ENCODE measurements at places on chromosomes 6 and 20. TPM values are rescaled to one million over a fixed set of nuclear protein-coding genes. Genes with fewer than 3 reads are reported as not detected.

DNA sequence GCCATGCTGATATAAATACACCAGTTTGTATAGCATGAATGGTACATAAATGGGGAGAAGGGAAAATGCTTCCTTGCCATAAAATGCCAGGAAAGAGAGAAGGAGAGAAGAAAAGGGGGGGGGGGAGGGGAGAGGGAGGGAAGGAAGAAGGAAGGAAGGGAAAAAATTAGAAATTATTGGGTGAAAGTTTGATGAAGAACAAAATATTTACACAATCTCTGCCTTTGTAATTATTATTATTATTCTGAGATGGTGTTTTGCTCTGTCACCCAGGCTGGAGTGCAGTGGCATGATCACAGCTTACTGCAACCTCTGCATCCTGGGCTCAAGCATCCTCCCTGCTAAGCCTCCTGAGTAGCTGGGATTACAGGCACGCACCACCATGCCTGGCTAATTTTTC lies 10.2 kb upstream of the ZDHHC14 start:
- DNase-seq = no peak

DNA sequence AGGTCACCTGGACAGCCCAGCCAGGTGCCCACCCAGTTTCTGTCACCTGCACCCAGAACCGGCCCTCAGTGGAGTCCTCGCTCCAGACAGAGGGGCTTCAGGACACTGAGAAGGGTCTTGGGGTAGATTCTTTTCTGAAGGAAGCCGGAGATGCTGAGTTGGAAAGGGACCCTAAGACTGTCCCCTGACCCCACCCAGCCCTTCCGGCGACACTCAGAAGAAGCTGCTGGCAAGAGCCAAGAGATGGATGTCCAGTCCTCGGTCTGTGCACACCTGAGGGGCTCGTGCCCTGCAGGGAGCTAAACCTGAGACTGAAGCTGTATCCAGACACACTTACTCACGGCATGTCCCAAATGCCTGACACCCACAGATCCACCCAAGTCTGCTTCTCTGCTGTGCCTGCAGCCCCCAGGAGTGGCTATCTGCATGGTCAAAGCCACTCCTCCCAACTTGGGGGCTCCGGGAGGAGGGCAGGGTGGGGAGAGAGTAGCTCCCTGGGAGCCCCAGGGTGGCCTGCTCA lies 20.2 kb downstream of the NTSR1 start:
- DNase-seq = no peak

DNA sequence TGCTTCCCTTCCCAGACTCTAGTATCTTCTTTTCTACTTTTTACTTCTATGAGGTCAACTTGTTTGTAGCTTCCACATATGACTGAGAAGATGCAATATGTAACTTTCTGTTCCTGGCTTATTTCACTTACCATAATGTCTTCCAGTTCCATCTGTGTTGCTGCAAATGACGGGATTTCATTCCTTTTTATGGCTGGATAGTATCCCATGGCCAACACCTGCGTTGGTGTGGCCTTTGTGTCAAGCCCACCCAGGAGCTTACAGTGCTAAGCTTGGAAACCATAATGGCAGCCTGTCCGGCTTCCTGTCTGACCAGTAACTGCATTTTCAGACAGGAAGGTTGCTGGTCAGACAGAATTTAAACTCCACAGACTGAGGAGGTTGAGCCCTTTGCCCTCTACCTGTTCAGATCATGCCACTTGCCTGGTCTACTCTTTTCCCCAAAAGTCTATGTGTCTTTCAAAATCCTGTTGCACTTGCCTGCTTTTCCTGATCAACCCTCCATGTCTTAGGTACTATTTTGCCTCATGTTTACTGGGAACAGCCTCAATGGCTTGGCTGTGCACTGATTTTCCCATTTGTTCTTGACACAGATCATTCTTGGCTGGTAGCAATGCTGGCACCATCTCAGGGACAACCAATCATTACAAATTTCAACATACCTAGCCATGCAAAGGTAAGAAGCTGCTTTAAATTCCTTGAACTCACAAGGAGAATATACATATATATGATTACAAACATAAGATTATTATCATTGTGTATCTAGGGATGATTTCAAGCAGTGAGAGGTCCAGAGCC lies 114.3 kb upstream of the PLEKHG1 start:
- no peak for DNase-seq

DNA sequence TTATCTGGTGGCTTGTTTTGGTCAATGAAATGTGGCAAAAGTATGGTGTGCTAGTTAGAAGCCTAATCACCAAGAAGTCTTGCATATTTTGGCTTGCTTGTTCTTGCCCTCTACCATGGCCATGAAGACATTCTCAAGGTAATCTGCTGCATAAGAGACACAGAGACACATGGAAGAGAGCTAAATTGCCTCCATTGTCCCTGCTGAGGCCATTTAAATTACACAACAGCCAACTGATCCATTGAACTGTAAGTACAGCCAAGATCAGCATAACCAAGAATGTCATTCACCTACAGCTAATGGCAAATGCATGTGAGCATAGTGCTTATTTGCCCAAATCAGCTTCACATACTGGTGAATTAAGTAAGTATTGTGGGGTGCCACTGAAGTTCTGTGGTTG lies 603.8 kb downstream of the FRK start:
- no peak for DNase-seq

DNA sequence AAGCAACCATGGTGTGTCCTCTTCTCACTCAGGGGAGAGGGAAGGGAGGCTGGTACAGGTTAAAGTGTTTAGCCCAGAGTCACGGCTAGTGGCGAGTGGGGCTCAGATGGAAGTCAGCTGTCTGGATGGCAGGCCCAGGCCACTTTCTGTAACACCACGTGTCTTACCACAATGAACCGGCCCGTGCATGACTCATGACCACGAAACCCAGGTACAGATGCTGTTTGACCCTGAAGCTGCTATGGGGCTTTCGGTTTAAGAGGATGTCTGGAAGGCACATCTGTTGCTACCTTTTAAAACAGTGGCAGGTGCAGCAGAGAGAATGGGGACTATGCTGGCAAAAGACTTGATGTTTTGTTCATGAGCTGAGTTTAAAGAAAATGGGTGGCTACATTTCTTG lies 36.5 kb upstream of the MPC1 start:
- DNase-seq = no peak

DNA sequence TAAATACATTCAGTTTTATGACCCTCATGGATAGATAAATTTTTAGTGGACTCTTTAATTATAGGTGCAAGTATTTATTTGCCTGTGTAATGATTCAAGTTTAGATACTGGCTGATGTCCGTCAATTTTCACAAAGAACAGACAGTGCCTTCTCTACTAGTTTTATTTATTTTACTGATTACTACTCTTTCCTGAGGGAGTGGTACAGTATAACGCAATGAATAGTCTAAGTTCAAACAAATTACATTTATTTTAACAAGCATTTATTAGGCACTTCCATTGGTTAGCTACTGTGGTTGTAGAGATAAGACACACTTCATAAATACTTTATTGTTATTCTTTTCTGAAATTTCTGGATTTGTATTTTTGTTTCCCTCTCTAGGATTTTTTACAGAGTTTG lies 74.3 kb downstream of the ADGRG6 start:
- no peak for DNase-seq

- peak; percentile 82 for DNase-seq
Measured at GRCh38 chr20:16272780-16273360, 300.4 kb downstream of the KIF16B start.

GRCh38 chr6:127951172-127951917 lies 50.5 kb upstream of the THEMIS start:
- DNase-seq = no peak

- no peak for DNase-seq
Measured at GRCh38 chr20:49888212-49889000, 26.9 kb downstream of the SPATA2 start.

DNA sequence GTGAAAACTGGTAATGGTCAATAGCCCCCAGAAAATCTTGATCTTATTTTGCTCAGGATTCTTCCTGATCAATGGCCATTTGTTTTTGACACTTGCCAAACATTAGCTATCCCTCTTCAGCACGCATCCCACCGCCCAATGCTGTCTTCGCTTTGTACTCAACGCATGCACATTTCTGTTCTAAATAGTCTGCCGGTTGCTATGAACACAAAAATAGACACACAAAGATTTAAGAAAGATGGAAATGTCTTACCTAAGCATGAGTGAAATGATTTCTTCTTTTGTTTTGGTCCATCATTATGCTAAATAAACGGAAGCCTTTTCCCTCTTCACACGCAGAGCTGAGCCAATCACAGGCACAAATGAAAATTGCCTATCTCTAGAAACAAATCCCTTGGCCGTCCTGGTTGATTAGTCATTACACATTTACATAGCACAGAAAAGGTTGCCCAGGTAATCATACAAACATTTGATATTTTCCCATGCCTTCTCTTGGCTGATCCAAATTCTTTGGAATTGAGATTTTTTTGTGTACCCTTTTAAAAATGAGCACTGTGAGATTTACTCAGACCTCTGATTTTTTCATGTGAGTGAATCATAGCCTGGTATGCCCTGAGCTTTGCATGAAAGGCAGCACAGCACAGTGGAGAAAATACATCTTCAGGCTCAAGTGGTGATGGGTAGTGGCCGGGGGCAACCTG lies 70.5 kb upstream of the FAM184A start:
- no peak for DNase-seq

- no peak for DNase-seq
Measured at GRCh38 chr6:137424251-137424650, 69.9 kb downstream of the OLIG3 start.

DNA sequence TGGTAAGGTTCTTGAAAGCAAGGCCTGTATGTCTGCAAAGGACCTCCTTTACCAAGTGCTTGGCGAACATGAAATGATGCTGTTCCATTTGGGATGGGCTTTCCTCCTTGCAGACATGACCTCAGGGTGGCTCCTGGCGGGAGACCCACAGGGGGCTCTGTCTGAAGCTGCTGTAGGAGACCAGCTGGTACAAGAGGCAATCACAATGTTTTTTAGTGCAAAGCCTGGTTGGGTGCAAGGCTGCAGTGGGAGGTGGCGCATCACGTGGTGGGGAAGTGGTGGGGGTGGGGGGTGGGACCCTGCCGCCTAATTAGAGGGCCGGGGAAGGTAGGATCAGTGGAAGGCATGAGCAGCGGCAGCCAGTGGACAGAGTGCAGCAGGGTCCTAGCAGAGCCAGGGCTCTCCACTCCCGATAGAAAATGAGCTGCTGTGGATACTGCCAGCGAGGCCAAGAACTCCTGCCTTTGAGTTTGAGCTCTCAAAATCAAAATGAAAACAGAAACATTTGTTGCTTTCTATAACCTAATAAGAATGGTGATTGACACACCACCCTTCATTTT lies 9.1 kb upstream of the ARMC2 start:
- no peak for DNase-seq

DNA sequence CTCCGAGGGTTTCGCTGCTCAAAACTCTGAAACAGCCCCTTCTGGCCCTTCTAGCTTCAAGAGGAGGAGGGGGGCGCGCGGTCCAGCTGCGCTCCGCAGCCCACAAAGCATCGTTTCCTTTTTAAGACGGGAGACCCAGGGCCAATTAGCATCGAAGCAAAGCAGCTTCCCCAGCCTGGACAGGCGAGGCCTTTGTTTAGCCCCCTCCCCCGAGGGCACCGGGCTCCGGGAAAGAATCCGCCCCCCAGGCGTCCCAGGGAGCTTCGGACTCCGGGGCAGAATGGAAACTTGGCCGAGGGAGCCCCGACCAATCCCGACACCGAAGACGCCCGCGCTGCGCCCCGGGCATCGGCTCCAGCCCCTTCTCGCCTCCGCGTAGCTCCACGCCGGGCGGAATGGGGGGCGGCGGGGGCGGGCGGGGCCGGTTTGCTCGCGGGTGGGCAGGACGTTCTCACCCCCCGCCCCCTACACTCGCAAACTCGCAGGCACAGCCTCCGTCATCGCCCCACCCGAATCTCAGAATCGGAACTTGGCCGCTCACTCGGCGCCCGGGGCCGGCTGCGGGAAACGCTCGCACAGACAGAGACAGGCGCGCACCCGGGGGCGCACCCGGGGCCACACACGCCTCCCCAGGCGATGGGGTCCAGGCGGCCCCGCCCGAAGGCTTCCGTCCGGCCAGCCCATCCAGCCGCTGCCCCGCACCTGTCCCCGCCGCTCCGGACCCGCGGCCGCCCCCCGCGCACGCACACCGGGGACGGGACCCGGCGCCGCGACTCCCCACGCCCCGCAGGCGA lies 628 bp downstream of the NKAIN4 start:
- DNase-seq = no peak

- no peak for DNase-seq
Measured at GRCh38 chr6:43883847-43884651, 114.0 kb downstream of the VEGFA start.

DNA sequence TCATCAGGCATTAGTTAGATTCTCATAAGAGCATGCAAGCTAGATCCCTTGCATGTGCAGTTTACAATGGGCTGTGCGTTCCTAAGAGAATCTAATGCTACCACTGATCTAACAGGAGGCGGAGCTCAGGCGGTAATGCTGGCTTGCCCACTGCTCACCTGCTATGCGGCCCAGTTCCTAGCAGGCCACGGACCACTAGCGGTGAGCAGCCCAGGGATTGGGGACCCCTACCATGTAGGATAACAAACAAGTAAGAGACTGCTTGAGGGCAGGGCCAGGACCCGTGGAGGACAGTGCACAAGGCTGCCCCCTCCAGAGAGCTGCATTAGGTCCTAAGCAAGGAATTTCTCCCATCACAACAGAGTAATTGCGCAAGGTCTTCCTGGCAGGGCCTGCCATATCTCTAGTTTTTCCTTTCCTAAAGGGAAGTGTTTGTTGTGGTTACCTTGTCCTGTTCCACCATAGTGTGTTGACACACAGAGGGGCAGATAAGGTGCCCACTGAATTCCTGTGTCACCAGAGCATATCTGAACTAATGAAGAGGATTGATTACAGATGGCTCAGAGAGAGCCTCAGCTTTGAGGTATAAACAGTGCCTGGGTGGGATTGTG lies 58.0 kb downstream of the PACRG start:
- DNase-seq = no peak

GRCh38 chr20:49323622-49324238 lies 45.9 kb upstream of the ZNFX1 start:
- no peak for DNase-seq

DNA sequence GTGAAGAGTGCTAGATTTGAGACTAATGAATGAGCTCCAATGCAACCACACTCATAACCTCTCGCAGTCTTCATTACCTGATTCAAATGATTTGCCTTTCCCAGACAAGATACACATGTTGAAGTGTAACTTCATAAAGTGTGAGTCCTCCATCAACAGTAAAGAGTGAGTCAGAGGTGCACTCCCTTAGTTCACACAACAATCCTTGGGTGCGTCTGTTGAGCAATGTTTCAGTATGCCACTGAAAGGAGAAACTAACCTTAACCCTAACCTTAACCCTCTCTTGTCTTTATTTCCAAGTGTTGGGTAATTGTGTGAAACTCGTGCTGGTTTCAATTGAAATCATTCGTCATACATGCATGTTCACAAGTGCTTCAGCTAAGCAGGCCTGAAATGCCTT lies 21.0 kb upstream of the RIN2 start:
- no peak for DNase-seq

GRCh38 chr6:138404666-138405337 lies 779 bp downstream of the HEBP2 start:
- DNase-seq = peak; percentile 81

- no peak for DNase-seq
Measured at GRCh38 chr20:49770634-49771033, 42.0 kb upstream of the SLC9A8 start.

The ENPP3 gene
- total RNA-seq = not detected

The RPL10A gene
- total RNA-seq = 1,177 TPM

The SLC2A10 gene
- total RNA-seq = 24.8 TPM

The THBS2 gene
- 687 TPM for total RNA-seq

The TRPC4AP gene
- total RNA-seq = 83.0 TPM

The GABRR1 gene
- total RNA-seq = not detected

The KHDRBS2 gene
- total RNA-seq = not detected

The CDH26 gene
- total RNA-seq = 0.46 TPM

The PRRT1 gene
- total RNA-seq = 2.1 TPM

Measured in osteocyte (in vitro differentiated cells).